ENCODE measurements at places on chromosomes 7 and 10.

- no peak for DNase-seq
Measured at GRCh38 chr10:72906446-72906845, 12.9 kb downstream of the OIT3 start.

DNA sequence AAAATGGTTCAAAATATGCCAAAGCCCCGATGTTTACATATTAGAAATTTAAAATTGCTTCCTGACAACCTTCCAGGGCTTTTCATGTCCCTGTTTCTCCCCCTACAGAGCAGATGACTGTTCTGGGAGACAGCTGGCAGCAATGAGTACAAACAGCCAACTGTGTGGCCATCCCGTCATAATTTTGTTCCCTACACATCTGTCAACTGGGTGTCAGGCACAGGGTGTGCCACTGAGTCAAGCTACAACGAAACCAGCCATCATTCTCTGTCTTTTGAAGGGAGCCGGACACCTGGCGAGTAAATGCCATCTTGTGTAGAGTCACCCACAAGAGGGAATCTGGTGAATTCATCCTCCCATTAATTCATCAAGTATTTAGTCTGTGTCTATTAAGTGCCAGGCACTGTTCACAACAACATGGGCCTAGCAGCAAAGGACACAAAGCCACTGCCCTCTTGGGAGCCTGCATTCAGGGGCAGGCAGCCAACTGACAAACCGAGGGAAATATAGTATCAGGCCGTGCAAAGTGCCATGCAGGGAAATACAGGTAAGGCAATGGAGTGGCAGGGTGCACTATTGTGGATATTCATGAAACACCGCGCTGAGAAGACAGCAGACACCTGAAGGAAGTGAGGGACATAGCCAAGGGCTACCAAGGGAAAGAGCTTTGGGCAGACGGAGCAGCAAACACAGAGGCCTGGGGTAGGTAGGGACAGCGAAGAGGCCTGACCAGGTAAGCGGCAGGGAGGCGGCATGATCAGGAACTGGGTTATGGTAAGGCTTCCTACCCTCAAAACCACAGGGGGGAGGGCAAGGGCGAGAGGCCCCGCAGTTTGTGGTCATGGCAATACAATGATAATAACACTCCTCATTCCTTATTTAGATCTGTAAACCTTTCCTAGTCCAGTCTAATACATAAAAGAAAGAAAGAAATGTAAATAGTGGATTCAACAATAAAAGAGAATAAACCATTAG lies 213.6 kb downstream of the FAM107B start:
- no peak for DNase-seq

GRCh38 chr10:132335189-132336063 lies 3.4 kb downstream of the LRRC27 start:
- DNase-seq = no peak

DNA sequence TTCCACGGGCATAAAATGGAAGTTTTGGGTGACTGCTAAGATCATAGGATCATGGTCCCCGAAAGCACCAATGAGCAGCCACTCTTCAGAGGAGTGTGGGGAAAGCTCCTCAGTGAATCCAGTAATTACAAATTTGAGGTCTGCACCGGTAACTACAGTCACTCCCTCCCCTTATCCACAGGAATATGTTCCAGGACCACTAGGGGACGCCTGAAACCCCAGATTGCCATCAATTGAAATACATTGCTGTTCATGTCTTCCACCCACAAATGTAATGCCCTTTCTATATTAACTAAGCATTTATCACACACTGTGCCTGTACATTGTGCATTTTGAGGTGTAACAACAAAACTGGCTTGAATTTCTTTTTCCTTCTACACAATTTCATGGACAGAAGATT lies 447.9 kb upstream of the PFKP start:
- DNase-seq = no peak

All from activated CD8-positive, alpha-beta memory T cell treated with anti-CD3 and anti-CD28 coated beads for 1 hour (primary cell).